CD4-positive, alpha-beta T cell treated with Interleukin-1 beta for 1 hour (primary cell): ENCODE measurements at places on chromosomes 7 and 10.

GRCh38 chr7:125363873-125364272 lies 434.2 kb upstream of the POT1 start:
- DNase-seq: no peak

DNA sequence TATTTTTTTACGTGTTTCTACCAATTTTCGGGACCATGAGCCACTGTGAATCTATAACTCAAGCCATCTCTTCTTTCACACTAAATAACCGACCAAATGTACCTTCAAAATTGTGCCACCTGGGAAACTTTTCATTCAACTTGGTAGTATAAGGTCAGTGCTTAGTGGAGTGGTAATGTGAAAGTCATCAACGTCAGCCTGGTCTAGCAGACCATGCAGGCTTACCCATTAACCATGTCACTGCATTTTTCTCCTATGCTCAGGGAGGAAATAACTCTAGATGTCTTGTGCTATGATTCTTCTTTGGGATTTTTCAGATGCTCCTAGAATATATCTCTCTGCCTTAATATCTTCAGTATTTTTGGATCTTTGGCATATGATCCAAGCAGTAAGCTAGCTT lies 1075.4 kb upstream of the POT1 start:
- no peak for DNase-seq

GRCh38 chr7:36119005-36119706 lies 33.9 kb upstream of the EEPD1 start:
- DNase-seq: peak; percentile 31

DNA sequence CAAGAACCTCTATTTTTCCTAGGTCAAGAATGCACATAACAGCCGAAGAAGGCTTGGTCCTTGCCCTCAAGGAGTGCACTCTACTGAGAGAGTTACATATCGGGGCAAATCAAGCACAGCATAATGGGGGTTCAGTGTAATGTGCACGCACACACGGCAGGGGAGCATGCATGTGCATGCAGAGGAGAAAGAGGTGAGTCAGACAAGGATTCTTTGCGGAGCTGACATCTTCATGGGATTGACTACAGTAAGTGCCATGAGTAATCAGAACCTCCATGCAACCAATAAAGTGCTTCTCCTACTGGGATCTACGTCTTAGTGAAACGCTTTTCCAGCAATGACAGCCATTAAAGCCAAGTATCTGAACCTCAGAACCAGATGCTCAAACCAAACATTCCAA lies 123.6 kb downstream of the RNF216 start:
- DNase-seq: no peak

GRCh38 chr7:30652132-30652531 lies 30.1 kb downstream of the CRHR2 start:
- DNase-seq: no peak

- DNase-seq: no peak
These were observed 324.3 kb downstream of the DNAJB6 start for GRCh38 chr7:157660971-157661610.

DNA sequence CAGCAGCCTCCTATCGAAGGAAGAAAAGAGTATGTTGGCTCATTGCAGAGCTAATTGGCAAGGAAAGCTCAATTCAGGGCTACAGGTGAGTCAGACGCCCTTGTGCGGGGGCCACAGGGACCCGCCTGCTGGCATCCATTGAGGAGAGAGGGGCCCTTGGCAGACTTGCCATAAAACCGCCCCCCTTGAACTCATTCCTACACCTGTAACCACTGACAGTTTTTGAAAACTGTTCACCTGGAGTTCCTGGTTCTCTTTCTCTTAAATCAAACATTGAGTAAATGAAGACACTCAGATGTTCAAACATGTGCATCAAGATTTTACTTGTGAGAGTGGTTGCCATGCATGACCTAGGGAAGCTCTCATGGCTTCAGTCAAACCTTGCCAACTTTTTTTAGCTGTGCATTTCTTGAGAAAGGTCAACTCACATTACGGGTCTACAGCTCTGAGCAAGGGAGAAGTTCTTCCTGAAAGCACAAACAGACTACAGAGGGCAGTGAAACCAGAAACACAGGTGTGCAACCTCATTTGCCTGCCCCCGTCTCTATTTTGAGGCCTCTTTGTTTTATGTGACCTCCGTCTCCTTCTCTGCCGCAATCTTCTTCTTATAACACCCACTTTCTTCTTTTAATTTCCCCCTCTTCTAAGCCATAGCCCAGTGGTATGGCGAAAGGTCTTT lies 87.8 kb downstream of the TBXAS1 start:
- DNase-seq: no peak
